ENCODE measurements at places on chromosomes 11 and 22.

DNA sequence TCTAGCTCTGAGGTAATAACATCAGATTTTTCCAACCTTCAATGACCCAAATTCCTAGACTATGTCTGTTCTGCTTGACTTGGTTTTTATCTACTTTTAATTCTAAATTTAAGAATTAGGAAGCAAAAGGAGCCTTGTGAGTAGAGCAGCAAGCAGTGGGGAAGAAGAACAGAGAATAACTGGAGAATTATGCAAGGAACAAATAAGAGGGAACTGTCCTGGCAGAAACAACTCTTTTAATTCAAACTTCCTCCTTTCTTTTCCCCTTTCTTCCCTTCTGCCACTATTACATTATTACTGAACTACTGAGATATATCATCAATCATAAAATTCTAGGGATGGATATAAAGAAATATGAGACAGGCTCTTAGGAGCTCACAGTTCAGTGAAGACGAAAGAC, 276.1 kb downstream of the SBF2 start:
- no peak for DNase-seq

- DNase-seq: no peak
These were observed 66.5 kb downstream of the SLC35F2 start for GRCh38 chr11:107792049-107792443.

DNA sequence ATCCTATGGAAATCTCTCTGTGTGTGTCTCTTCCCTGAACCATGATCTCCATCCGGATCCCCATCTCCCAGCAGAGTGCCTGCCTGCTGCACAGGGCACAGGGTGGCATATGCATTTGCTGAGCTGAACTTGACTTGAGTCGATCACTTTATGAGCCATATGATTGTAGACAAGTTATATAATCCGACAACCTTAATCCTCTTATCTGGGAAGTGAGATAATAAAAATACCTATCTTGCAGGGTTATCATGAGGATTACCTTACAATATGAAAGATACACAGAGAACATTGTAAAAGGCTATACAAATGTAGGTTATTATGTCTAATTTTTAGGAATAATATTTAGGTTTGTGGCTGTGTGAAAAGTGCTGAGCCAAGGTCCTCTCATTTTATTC, 124.5 kb downstream of the ST3GAL4 start:
- no peak for DNase-seq

GRCh38 chr22:22242488-22242887, 2.1 kb upstream of the VPREB1 start:
- no peak for DNase-seq

- DNase-seq: no peak
These were observed 23.4 kb upstream of the KRTAP5-6 start for GRCh38 chr11:1673446-1674172.

DNA sequence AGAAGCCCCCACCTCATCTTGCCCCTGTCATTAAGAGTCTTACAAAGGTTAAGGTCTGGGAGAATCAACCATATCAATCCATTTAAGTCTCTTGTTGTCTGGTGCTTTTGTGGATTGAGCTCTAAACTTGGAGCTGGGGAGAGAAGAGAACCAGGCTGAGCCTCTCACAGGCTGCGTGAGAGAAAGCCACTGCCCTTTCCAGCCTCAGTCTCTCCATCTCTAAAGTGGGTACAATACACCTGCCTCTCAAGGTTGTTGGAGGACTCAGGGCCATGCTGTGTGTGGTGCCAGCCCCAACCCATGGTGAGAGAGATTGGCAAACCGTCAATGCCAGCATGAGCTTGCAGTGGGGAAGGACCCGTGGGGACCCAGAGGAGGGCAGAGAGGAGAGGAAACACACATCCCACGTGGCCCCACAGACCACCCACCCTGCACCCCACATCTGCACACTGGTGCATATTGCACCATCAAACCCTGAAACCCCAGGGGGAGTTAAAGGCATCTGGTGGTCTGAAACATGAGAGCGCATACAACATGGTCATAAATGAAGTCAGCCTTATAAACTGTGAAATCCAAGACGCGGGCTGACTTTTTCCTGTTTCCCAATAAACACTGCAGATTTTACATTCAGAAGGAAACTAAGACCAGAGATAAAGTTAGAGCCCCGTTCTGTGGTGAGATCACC, 27.5 kb upstream of the FBLN1 start:
- DNase-seq: no peak

DNA sequence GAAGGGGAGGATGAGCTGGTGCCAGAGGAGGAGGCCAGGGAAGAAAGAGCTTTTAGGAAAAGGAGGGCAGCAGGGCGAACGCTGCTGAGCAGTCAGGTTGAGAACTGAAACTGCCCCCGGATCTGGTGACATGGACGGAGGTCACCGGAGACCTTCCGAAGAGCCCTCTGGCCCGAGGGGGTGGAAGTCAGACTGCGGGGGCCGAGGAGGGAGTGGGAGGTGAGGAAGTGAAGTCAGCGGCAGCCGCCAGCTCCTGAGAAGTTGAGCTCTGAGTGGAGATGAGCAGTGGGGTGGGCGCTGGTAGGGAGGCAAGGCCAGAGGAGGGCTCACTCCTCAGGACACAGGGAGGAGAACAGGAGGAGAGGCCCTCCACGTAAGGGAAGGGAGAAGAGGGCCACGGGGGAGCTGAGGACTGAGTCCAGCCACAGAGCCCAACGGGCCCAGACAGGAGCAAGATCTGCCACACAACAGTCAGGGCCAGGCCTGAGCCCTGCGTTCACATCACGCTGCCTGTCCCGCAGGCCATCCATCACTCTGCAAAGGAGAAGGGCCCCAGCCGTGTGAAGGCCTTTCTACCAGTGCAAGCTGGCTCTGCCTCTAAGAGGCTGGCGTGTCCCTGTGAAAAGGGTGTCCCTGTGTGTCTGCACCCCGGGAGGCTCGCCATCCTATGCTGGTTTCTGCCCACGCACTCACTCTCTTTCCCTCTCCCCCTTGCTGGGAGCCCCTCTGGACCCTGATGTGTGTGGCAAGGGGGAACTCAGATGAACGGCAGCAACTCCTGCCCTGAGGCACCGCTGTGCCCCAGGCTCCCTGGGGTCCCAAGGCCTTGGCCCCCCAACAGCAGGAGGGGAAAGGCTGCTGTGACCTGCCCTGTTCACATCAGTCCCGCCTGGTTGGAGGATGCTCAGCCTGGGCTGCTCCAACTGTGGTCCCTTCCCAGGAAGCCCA, 19.0 kb upstream of the LRRC32 start:
- no peak for DNase-seq

DNA sequence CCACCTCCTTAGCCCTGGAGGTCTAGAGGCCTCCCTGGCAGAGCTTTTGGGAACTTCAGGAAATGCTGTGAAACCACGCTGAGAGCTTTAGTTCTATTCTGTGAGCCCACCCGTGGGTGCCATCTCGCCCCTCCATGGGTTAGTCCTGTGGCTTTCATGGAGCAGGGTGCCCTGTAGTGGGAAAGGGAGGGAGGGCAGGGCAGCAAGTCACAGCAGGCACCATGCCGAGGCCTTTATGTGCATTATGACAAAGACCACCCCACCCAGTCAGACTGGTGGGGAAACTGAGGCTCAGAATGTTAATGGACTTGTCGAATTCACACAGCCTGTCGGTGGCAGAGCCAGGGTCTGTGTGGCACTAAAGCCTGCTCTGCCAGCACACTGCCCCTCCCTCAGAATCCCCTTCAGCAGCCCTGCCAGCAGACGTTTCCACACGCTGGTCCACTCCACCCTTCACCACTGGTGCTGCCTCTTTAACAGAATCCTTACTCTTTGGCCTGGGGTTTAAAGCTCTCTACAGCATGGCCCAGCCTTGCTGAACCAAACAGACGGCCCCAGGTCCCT, 13.4 kb downstream of the TMPRSS13 start:
- DNase-seq: no peak

Data from stimulated activated CD4-positive, alpha-beta T cell treated with anti-CD3 and anti-CD28 coated beads, Interleukin-2, amount 100 ng/mL, for 4 hours (primary cell).